ENCODE measurements at places on chromosomes 16 and 17.

GRCh38 chr16:83895243-83895642, 3.7 kb upstream of the MLYCD start:
- DNase-seq, result no peak

GRCh38 chr17:32569171-32570080, 82.6 kb downstream of the CDK5R1 start:
- DNase-seq, result no peak

GRCh38 chr17:74515941-74516340, 15.3 kb downstream of the CD300LB start:
- no peak for DNase-seq

- DNase-seq, result no peak
Measured at GRCh38 chr16:84541999-84542817, 37.7 kb upstream of the MEAK7 start.

- no peak for DNase-seq
Measured at GRCh38 chr17:29054835-29055234, 11.9 kb downstream of the PIPOX start.

DNA sequence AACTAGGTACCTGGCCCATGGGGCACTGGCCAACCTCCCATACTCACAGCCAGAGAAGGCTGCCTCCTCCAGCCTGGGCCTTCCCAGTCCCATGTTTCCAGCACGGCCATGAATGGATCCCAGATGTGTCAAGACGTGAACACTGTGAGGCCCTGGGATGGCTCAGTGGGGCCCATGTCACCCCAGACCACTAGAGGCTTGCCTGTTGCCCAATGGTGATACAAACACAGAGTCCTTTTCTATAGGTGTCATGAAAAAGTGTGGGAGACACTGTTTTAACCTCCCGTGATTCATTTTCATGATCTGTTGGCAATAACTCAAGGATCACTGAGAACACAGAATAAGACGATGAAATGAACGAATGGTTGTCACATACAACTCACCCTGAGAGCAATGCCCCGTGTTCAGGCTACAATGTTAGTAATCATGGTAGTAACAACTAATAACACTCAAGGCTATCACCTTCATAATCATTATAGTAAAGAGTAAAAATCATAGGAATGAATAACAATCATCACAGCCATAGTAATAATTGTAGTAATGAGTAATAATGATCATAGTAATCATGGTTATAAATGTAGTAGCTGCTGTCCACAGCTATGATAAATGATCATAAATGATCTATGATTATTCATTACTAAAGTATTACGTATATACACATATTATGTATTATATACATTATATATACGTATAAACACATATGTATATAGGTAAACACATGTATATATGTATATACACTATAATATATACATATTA, 64.0 kb downstream of the DYNLRB2 start:
- DNase-seq, result no peak

DNA sequence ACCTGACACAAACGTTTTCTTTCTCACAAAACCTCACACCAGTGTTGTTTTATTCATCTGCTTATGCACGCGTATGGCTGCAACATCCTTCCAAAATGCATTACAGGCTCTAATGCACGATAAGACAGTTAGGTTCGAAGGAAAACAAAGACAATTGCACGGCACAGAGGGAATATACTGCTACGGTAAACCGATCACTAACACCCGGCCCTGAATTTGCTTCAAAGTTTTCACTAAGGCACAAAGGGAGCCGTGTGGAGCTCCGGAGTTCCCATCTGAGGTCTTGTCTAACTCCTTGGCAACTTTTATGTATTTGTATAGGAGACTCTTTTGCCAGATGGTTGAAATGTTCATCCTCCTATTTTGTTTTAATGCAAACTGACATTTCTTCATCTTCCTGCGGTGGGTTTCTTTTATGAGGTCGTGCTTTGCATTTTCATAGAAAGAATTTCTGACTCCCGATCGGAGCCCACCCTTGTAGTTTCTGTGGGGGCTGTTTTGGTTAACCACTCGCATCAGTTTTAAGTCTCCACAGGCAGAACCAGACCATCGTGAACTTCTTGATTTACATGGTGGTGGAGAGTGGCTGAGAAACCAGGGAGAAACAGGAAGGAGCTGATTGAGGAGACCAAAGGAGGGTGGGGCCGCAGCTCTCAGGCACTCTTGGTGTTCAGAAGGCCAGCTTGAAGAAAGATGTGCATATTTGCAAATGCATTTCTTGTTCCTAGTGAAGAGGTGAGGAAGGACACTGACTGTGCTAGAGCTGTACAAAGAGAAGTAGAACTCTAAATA, 516.8 kb downstream of the MAF start:
- no peak for DNase-seq

DNA sequence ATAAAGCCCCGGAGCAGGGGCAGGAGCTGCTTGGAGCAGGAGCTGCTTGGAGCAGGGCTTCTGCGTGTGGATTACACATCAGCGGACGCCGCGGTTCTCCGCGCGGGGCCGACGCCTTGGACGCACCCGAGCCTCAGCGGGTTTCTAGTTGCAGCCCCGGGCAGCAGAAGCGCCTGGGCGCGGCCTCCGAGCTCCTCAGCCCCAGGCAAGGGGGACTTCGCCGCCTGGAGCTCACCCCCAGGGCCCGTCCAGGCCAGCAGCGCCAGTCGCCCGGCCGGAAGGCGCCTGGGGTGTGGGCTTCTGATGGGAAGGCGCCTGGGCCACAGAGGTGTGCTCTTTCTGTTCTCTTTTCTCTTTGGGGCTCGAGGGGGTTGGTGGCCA, 6.3 kb downstream of the FOXF1 start:
- no peak for DNase-seq

DNA sequence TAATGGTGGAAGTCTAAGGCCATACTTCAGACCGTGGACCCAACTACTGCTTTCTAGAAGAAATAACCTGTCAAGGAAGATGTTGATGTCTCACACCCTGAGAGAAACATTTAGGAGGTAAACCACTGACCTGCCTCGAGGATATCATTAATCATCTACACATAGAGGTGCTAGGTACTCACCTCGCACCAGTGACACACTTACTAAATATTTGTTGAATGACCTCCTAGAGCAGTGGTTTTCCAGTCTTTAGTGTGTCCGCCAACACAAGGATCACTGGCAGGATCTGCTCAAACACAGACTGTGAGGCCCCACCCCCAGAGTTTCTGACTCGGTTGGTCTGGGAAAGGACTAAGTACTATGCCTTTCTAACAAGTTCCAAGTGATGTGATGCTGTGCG, 197.4 kb upstream of the CACNG5 start:
- no peak for DNase-seq

GRCh38 chr17:16917671-16918394, 54.1 kb downstream of the TNFRSF13B start:
- no peak for DNase-seq

DNA sequence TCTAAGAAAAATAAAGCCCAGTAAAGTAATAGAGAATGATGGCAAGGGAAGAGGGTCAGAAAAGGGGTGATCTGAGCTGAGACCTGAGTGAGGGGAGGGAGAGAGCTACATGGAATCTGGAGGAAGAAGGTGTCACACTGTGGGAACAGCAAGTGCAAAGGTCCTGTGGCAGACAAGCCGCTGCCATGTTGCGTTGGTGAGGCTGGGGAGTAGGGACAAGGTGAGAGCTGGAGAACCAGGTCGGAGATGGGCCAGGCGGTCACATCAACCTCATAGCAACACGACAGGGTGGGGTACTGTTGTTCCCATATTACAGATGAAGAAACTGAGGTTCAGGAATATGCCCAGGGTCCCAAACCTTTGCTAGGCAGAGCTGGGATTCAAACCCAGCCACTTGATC, 16.6 kb upstream of the CALB2 start:
- DNase-seq, result no peak

GRCh38 chr17:74089869-74090464, 113.5 kb upstream of the RPL38 start:
- no peak for DNase-seq

DNA sequence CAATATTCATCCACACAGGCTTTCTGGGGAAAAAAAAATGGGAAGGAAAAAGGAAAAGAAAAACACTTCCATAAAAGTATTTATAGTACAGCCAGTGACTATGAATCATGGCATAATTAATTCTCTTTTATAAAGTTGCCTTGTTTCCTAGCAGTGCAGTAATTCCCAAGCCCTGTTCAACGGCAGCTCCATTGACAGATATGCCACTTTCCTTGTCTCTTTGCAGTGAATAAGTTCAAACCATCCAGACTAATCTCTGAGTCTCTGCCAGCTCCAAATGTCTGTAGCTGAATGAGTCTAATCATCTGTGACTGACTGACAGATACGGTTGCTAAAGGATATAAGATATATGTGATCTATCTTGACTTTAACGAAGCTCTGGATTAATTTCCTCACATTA, 52.9 kb upstream of the KCNJ16 start:
- no peak for DNase-seq

GRCh38 chr17:43030137-43030767, 5.2 kb downstream of the RND2 start:
- no peak for DNase-seq

- no peak for DNase-seq
Measured at GRCh38 chr16:27243725-27244362, 24.7 kb downstream of the NSMCE1 start.

All from occipital lobe (tissue), 3 donors.